ENCODE measurements at places on chromosomes 13 and 19. TPM values are rescaled to one million over a fixed set of nuclear protein-coding genes. Genes with fewer than 3 reads are reported as not detected.

DNA sequence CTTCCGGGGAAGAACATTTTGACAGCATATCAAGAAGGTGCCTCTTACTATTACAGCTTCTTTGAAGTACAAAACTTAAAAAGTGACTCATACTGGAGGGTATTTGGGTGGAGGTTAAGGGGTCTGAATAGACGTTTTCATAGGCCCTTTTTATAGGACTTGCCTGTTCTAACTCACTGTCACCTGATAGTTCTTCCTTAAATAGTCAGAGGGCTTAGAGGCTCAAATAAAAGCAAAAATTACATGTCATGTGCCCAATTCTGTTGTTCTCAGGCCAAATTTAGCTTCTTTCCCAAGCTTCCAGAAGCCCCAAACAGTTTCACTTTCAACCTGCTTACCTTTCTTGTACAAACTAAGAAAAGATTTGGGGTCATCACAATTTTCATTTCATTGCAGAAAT is 16.1 kb upstream of the SLC46A3 start:
- no peak for DNase-seq

GRCh38 chr13:30872685-30873461 is 33.2 kb upstream of the MEDAG start:
- DNase-seq = peak; percentile 28

DNA sequence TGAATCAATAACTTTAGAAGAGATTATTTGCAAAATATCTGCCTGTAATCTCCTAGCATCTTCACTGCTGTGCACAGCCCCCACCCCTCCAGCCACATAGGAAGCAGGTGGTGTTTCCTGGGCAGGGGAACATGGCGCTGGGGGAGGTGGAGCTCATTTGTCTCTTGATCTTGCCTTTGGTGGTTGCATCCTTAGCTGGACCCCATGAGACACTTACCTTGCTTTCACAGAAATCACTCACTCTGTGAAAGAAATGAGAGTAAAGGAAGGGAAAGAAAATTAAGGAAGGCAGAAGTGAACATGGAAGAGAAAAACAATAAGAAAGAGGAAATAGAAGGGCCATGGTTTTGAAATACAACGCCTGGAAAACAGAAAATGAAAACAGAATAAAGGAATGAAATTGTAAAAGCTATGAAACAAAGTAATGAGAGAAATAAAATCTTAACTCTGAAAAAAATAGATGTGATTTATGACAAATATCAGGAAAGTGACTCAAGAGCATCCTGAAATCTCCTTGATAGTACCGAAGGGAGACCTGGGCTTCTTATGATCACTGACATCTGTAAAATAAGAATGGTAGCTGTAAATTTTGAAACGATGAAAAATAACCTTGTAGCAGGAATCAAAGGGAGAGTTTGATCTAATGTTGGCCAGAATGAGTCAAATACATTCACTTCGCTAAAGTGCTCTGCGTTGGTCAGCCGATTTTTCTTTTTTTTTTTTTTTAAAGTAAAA is 17.2 kb upstream of the RNASEH2B start:
- peak; percentile 33 for DNase-seq

- DNase-seq = peak; percentile 17
Observed at GRCh38 chr13:108361769-108362168, 92.3 kb downstream of the TNFSF13B start.

DNA sequence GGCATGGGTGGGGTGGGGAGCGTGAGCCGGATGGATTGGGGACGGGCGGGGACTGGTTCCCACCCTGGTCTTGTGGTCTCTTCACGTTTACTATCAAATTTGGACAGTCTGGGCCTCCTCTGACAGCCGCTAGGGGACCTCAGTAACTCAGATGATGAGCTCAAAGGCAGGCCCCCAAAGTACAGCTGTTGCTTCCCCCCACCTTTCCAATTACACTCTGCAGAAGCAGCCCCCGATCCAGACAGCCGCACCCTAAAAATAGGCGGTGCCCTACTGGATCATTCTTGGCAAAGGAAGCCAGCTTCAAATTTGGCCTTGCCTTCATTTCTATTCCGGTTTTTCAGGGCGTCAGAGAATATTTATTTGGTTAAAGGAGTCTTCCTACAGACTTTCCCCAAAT is 1.9 kb upstream of the FOXO1 start:
- peak; percentile 28 for DNase-seq

GRCh38 chr19:41994994-41995958 is 1.2 kb upstream of the ATP1A3 start:
- no peak for DNase-seq

GRCh38 chr19:33628921-33629825 is 7.4 kb downstream of the CHST8 start:
- no peak for DNase-seq

GRCh38 chr19:38513762-38514167 is 80.3 kb downstream of the RYR1 start:
- DNase-seq = no peak

DNA sequence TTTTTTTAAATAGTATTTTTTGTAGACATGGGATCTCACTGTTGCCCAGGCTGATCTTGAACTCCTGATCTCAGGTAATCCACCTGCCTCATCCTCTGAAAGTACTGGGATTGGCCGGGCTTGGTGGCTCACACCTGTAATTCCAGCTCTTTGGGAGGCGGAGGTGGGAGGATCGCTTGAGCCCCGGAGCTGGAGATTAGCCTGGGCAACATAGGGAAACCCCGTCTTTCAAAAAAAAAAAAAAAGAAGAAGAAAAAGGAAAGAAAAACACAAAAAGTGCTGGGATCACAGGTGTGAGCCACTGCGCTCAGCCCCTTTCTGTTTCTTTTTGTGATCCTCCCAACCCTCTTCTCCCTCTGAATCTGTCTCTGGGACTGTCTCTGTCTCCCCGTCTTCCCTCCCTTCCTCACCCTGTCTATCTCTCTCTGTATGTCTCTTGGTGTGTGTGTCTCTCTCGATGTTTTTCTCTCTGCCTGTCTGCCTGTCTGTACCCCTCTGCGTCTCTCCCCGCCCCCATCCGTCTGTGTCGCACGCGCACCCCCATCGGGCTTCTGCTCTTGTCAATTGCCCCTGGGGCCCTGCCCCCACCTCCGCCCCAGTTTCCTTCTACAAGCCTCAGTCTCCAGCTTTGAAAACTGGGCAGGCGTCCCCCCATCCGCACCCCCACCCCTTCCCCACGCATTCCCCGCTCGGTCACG is 540 bp upstream of the ZFP36 start:
- DNase-seq = no peak

DNA sequence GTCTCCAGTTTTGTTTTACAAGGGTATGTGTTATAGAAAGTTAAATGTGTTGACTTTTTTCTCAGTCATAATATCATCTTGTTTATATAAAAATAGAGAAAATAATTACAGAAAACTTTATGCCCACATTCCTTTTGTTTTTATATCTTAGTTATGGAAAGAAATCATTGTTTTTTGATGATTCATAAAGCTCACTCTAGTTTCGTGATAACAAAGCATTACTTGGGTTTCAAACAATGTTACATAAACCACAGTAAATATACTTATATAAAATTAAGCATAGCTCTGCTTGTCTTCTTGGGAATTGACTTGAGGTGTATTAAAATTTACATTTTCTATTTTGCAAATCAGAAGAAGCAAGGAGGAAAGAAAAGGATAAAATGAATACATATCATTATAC is 111.8 kb downstream of the SGCG start:
- DNase-seq = no peak

DNA sequence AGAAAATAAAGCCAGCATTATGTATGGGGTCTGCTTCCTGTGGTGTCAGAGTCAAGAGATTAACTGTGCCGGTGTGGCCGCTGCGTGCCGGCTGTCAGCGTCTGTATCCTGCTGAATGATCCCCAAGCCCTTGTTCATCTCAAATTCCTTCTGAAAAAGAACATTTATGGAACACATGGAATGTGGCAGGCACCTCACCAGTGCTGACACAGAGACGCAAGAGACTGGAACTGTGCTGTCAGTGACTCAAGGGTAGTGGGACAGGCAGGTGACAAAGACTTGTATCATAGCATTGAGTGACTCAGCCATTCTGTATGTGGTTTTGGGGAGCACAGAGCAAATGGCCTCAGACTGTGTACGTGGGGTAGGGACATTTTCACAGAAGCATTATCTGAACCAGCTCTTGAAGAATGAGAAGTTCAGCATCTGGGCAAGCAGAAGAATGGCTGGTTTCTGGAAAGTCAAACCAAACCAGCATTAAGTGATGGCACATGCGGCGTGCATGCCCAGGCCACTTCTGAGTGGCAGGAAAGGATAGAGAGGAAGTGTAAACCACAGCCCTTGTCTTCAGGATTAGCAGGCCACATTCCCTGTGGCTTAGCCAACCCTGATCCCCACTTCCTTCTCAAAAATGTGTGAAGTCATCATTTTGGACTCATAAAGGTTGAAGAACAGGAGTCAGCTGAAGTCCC is 54.0 kb upstream of the IRS2 start:
- no peak for DNase-seq

DNA sequence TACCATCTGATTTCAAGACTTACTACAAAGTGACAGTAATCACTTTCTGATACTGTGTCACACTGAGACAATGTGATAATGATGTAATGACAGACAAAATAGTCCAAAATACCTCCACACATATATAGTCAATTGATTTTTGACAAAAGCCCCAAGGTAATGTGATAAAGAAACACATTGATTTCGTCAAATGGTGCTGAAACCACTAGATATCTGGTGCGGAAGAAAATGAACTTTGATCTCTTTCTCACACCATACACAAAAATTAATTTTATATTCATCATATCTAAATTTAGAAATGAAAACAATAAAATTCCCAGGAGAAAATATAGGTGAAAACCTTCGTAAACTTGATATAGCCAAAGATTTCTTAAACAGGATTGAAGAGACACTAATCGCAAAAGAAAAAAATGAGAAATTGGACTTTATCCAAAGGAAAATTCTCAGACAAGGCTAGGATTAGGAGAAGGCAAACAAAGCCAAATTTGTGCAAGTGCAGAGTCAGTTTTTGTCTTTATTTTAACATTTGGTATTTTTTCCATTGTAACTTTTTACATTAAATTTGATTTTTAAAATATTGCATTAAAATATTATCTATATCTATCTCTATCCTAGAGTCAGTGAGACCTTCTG is 739.9 kb downstream of the DIAPH3 start:
- DNase-seq = no peak

GRCh38 chr19:29596885-29597525 is 9.1 kb upstream of the POP4 start:
- no peak for DNase-seq

- no peak for DNase-seq
Observed at GRCh38 chr13:48547663-48548092, 14.8 kb upstream of the RCBTB2 start.

- DNase-seq = no peak
Observed at GRCh38 chr13:19606737-19607136, 26.7 kb upstream of the MPHOSPH8 start.

- DNase-seq = no peak
Observed at GRCh38 chr13:99959540-99960230, 11.9 kb downstream of the ZIC5 start.

- DNase-seq = no peak
Observed at GRCh38 chr19:49895566-49896297, 955 bp downstream of the IL4I1 start.

- DNase-seq = no peak
Observed at GRCh38 chr13:28043224-28043623, 54.7 kb upstream of the URAD start.

DNA sequence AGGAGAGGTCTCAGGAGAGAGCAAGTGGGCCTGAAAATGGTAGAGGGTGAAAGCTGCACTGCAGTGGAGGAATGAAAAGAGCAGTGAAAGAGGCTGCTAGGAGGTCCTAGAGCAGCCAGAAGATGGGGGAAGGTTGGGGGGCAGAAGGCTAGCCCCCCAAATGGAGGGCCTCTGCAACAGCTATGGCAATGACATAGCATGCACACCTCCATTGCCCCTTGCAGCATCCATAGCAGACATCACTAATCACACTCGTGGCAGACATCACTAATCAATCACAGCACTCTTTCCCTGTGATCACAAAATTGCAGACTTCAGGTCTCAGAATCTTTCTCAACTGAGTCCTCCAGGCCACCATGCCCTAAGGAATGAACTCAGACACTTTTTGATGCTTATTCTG is 21.9 kb downstream of the CCL25 start:
- DNase-seq = no peak

DNA sequence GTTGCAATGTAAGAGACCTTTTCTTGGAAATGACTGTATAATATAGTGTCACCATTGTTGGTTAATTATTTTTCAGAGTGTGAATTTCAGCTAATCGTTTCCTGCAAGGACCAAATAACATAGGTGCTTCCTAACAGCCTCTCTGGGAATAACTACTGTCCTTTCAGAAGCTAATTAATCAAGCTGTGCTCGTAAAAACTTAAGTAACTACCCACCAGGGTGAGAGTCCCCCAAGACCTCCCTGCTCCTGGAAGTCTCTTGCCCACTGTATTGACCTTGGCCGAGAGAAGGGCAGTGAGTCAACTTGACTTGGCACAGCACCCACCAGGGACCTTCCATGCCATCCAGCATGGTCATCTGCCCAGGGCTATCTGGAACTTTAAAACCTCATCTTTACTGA is 50.3 kb downstream of the UQCRFS1 start:
- no peak for DNase-seq

DNA sequence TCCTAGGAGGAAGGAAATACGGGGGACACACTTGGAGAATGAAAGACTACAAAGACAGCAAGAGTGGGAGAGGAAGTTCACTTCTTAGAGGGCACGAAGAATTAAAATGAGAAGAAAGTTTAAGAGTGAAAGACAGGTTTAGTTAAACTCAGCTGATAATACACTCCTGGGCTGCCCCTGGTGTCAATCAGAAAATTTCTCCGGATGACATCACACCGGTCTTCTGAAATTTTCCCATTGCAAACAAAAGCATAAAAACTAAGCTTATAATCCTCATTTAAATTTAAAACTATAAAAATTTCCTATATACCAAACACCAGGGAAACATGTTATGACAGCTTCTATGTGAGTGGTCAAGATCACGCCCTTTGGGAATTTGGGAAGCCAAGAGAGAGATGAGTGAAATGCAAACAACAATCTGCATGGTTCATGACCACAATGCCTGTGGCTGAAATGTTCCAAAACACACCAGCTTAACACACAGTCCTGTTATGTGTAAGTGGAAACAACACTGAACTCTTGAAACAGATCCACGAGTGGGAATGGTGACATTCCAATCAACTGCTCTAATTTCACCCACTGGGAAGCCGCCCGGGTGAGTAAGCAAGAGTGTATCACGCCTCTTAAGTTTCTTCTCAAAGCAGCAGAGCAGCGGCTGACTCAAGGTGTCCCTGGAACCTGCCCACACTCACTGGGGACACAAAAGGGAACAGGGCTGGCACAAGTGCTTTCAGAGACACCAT is 49.0 kb downstream of the BRD4 start:
- no peak for DNase-seq

GRCh38 chr13:90270226-90270625 is 1077.3 kb upstream of the MIR17HG start:
- DNase-seq = no peak

The KCNJ14 gene
- 1.0 TPM for total RNA-seq

The TMC4 gene
- total RNA-seq = not detected

The COQ8B gene
- total RNA-seq = 49.9 TPM

The TMEM59L gene
- 92.3 TPM for total RNA-seq

The ATP4B gene
- not detected for total RNA-seq

The C5AR1 gene
- 1.4 TPM for total RNA-seq

The METTL21C gene
- total RNA-seq = not detected

The LYPD3 gene
- total RNA-seq = 0.56 TPM

The IRGC gene
- total RNA-seq = not detected

The F10 gene
- 0.74 TPM for total RNA-seq

The CYP2F1 gene
- total RNA-seq = not detected

The CAMSAP3 gene
- 47.6 TPM for total RNA-seq
